PC-9 (cell line): ENCODE measurements at places on chromosomes 12 and 14. TPM values are rescaled to one million over a fixed set of nuclear protein-coding genes. Genes with fewer than 3 reads are reported as not detected.

DNA sequence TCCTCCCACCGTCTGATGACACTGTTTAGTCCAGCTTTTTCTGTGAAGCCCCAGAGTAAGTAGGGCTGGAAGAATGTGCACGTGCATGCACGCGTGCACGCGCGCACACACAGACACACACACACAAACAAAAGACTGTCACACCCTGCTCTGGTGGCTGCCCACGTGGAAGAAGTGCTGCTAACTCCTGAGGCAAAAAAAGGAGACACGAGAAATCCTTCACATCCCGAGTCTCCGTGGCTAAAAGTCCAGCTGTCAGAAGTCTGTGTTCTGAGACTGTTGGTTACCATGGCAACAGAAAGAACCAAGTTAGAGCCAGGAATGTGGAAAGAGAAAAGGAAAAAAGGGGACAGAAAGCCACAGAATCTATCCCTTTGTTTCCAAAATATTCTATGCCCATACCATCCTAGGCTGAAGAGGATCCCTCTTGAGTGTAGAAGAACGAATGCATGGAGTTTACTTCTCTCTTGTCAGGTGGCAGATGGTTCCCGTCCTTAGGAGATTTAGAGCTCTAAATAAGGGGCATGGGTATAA is 1.6 kb upstream of the C12orf71 start:
- H3K4me3 ChIP-seq = no peak overlapping the region
- H3K27me3 ChIP-seq = no peaks in the 10 kb centered on the region
- H3K4me1 ChIP-seq = peaks cover 7% of the 10 kb centered on the region

GRCh38 chr12:12812618-12813119 is 477 bp upstream of the DDX47 start:
- no peak for DNase-seq
- peak overlapping the region; percentile 81 for H3K27ac ChIP-seq
- H3K27me3 ChIP-seq = no peaks in the 10 kb centered on the region
- peak overlapping the region; percentile 67; the same call in 1 of the 2 replicates for H3K4me3 ChIP-seq
- peaks cover 36% of the 10 kb centered on the region for H3K36me3 ChIP-seq
- H3K4me1 ChIP-seq = peaks cover 64% of the 10 kb centered on the region

DNA sequence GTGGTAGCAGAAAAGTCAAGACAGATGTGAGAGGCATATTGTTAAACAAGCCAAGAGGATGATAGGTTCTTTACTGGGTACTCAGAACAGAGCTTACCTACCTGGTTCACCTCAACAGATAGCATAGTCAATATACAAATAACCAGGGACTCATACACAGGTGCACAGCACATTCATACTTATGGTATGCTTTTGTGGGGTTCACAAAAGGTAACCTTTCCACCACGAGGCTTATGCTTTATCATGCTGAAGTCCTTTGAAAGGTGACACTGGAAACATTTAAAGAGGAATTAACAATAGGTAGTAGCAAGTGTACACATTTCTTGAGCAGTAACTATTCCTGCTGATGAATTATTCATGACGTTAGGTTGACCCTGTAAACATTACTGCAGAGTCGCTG is 42.2 kb upstream of the MBIP start:
- H3K4me1 ChIP-seq = no peaks in the 10 kb centered on the region
- H3K36me3 ChIP-seq = no peaks in the 10 kb centered on the region
- no peak overlapping the region for H3K4me3 ChIP-seq
- no peak for DNase-seq

- no peaks in the 10 kb centered on the region for H3K36me3 ChIP-seq
- no peaks in the 10 kb centered on the region for H3K27me3 ChIP-seq
- no peak overlapping the region for H3K27ac ChIP-seq
- no peak overlapping the region for H3K4me3 ChIP-seq
- DNase-seq = no peak
- H3K4me1 ChIP-seq = no peaks in the 10 kb centered on the region
Measured at GRCh38 chr12:125018356-125018755, 24.9 kb downstream of the BRI3BP start.

- H3K27ac ChIP-seq = no peak overlapping the region
- no peaks in the 10 kb centered on the region for H3K4me1 ChIP-seq
- no peak for DNase-seq
- H3K36me3 ChIP-seq = no peaks in the 10 kb centered on the region
- peaks cover 47% of the 10 kb centered on the region; the same call in 1 of the 2 replicates for H3K27me3 ChIP-seq
- H3K4me3 ChIP-seq = no peak overlapping the region
Measured at GRCh38 chr12:100445081-100445481, 28.6 kb upstream of the NR1H4 start.

- no peaks in the 10 kb centered on the region for H3K36me3 ChIP-seq
- H3K4me1 ChIP-seq = no peaks in the 10 kb centered on the region
- no peak overlapping the region for H3K27ac ChIP-seq
- no peaks in the 10 kb centered on the region for H3K27me3 ChIP-seq
Measured at GRCh38 chr12:113914806-113915205, 51.3 kb downstream of the RBM19 start.

DNA sequence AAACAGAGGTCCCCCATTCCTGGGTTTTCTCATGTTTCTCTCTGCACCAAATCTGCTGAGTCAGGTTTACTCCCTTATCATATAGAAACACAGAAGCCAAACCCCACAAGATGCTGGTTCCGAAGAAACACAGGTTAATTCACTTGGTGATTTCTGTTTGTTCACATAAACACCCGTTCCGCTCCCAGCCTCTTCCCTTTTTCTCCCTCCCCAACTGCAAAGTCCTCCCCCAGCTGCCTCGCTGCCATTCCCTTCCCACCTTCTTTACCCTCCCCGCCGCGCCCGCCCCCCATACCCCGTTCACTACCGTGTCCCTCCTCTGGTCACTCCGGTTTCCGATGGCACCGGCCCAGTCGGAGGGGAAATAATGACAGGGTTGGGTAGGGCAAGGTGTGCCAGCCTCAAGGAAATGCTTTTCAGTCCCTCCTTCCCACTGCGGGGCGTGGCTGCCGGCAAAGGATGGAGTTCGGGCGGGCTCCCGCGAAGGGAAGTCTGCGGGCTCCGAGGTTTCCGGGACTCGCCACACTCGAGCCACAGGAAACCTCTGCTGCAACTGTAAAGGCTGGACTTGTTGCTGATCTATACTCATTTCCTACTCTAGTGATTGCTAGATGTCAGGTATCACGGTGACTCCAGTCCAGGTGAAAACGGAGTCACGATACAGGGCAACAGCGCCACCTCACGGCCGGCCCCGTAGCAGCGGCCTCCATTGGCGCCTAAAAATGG is at the start of gene STYK1:
TSS of gene STYK1 (minus strand) at position 394 of the 726 bp plus-strand sequence. CDS start 39,434 bp downstream, outside the sequence.
- peaks cover 11% of the 10 kb centered on the region; the same call in 1 of the 2 replicates for H3K4me1 ChIP-seq
- peak; percentile 95 for DNase-seq
- H3K27me3 ChIP-seq = no peaks in the 10 kb centered on the region

DNA sequence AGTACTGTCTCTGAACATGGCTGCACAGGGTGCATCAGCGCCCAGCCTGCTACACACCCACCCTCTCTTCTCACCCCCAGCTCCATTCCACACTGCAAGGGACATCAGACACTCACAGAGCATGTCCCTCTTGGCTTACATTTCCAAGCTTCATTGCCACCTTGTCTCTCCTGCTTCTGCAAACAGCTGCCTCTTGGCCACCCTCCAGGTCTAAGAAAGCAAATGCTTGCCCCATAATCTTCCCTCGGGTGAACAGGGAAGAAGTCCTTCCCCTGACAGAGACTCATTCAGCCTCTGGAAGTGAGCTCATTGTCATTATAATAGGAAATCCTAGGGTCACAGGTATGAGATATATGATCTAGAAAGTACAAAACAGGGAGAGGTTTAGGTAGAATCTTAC is 505.2 kb downstream of the RMST start:
- H3K4me3 ChIP-seq = no peak overlapping the region
- H3K27me3 ChIP-seq = 0 out of 2 replicates have a peak, but pooled peaks cover 7% of the 10 kb centered on the region
- H3K36me3 ChIP-seq = no peaks in the 10 kb centered on the region

DNA sequence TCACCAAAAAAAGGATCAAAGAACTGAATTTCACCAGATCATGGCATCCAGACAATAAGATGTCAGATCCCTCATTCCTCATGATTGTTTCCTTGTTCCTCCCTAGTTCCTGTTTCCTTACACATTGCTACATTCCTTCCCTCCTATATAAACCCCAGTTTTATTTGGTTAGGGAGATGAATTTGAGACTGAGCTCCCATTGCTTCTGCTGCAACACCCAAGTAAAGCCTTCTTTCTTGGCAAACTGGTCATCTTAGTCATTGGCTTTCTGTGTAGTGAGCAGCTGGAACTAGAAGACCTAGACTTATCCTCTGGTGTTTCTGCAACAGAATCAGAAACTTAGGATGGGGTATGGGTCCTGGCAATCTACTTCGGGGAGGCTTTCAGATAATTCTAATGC is 217.9 kb downstream of the NOVA1 start:
- DNase-seq = no peak
- H3K4me1 ChIP-seq = no peaks in the 10 kb centered on the region
- no peak overlapping the region for H3K27ac ChIP-seq
- H3K27me3 ChIP-seq = no peaks in the 10 kb centered on the region
- no peaks in the 10 kb centered on the region for H3K36me3 ChIP-seq

Gene TSPAN9
- total RNA-seq = 8.9 and 9.6 TPM in 2 replicates

Gene SLC16A7
- 2.7 and 5.0 TPM in 2 replicates for total RNA-seq
